ENCODE measurements at places on chromosomes 6 and 20.

- DNase-seq = no peak
These were observed 97.9 kb upstream of the NEDD9 start for GRCh38 chr6:11330413-11330760.

GRCh38 chr6:138795809-138796603, at the start of gene ECT2L:
Gene ECT2L, plus strand, starts transcription at chr6:138796087. Its CDS starts 17,188 bp downstream, at chr6:138813275.
- no peak for DNase-seq

- peak; percentile 94 for DNase-seq
These were observed 66.7 kb downstream of the FAM229B start for GRCh38 chr6:112153926-112154607.

DNA sequence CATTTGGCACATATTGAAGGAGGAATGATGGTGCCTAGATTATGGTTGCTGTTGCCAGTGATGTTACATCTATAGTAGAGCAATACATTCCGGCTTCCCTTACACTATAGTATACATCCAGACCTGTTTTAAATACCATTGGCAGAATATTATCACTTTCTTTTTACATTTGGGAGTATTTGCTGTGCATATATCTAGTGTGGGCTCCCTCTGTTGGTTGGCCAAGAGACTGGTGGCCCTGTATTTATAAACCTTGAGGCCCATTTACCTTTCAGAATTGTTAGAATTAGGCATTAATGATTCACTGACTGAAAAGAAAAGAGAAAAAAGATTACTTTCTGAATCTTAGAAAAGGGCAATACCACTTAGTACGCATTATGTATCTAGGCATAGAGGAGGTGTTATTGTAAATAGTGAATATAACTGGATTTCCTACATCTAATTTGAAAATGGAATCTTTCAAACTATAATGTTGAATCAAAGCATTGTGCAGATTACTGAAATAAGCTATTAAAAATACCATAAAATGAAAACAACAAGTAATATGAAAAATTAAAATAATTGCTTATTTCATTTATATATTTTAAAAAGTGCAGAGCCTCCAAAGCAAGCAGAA, 628.8 kb upstream of the MAN1A1 start:
- DNase-seq = peak; percentile 15

GRCh38 chr6:91088515-91088914, 501.6 kb upstream of the MAP3K7 start:
- peak; percentile 42 for DNase-seq

DNA sequence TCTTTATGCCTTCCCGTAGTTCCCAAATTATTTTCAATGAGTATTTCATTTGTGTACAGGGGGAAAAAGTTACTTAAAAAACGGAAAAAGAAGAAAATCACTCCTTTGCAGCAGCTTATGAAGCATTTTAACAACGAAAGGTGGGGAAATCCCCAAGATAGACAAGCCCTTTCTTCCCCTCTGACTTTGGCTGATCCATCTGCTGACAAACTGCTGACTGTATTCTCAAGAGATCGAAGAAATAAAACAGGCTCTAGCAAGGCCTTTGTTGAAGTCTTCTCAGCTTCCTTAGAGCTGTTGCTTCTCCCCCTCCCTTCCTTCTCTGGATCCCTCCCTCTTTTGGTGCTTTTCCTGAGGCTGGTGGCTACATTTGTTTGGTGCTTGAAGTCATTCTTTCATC, 325.2 kb downstream of the NRN1 start:
- no peak for DNase-seq

- DNase-seq = no peak
These were observed at the start of gene BMP5 for GRCh38 chr6:55875400-55875799. Gene BMP5, minus strand, starts transcription at chr6:55875590. Its CDS starts 725 bp downstream, at chr6:55874865.

- no peak for DNase-seq
These were observed 332.3 kb downstream of the PLCB1 start for GRCh38 chr20:8464368-8464767.

GRCh38 chr6:144177726-144178125, 27.4 kb downstream of the STX11 start:
- no peak for DNase-seq
